PC-9 (cell line): ENCODE measurements at places on chromosomes 4 and X. TPM values are rescaled to one million over a fixed set of nuclear protein-coding genes. Genes with fewer than 3 reads are reported as not detected.
A peak's percentile ranks its signal among the peaks of the same experiment; 100 is the strongest.

Gene GASK1B
- total RNA-seq = 2.8 and 4.1 TPM in 2 replicates

DNA sequence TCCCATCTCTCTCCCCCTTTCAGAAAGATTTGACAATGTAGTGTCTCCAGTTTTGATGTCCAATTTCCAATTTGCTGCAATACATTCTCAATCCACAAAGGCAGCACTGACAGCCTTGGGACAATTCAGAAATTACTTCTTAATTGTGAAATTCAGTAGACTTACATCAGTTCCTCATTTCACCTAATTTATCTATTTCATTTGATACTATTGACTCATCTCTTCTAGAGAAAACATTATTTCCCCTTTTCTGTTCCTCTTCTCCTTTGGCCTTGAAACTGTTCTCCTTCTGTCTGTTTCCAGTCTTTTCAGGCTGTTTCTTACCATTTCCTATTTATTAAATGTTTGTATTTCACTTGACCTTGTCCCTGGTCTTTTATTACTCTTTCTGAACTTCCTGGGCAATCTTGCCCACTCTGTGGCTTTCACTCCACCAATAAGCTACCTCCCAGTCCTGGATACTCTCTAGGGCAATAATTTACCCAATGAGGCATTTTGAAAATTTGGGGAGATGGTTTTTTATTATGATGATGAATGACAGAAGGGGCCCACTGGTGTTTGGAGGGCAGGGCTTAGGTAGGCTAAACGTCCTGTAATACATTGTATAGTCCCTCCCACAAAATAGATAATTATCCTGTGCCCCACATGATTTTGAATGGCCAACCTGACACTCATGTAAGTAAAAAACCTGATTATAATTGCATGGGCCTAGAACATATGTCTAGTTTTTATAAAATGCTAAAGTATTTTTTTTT is 498.0 kb upstream of the BOD1L1 start:
- DNase-seq = no peak
- no peak overlapping the region for H3K4me3 ChIP-seq
- H3K36me3 ChIP-seq = no peaks in the 10 kb centered on the region
- H3K27me3 ChIP-seq = no peaks in the 10 kb centered on the region
- H3K4me1 ChIP-seq = no peaks in the 10 kb centered on the region

Gene TEC
- total RNA-seq = 6.2 and 6.6 TPM in 2 replicates

Gene ANTXR2
- 2.0 and 3.0 TPM in 2 replicates for total RNA-seq

Gene COL25A1
- total RNA-seq = not detected in 2 replicates

- H3K27ac ChIP-seq = no peak overlapping the region
- H3K4me1 ChIP-seq = no peaks in the 10 kb centered on the region
- H3K36me3 ChIP-seq = no peaks in the 10 kb centered on the region
Observed at GRCh38 chrX:10495677-10496076, 124.7 kb downstream of the MID1 start.

DNA sequence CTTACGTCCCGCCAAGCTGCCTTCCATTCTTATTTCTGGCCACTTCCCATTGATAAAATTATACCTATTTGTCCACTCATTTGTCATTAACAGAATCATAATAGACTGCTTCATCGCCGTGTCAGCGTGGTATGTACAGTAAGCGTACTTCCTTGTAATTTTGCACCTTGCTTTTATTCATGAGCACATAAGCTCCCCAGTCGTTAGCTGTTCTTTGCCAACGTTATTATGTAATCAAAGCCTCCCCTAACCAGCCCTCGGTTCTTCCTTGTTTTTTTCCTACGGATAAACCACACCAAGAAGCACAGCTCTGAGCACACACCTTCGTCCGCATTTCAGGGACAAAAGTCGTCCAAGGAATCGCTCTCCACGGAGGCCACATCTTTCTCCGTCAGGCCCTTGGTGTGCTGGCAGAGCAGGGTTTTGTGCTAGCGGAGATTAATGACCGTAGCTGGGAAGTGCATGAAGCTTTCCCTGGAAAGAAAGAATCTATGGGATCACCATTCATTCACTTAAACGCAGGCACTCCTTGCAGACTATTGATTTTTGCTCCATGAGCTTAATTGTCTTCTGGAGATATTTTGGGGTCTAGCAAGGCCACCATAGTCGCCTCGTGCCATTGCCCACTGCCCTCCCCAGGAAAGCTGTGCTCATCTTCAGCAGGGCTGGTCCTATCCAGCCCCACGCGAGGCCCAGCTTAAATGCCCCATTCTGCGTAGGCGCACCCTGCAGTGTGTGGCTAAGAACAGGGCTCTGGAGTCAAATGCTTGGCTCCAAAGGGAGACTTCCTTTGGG is 200.9 kb upstream of the PSAPL1 start:
- no peak for DNase-seq
- H3K27ac ChIP-seq = no peak overlapping the region
- H3K4me3 ChIP-seq = no peak overlapping the region
- no peaks in the 10 kb centered on the region for H3K36me3 ChIP-seq

- H3K4me1 ChIP-seq = no peaks in the 10 kb centered on the region
- no peaks in the 10 kb centered on the region for H3K36me3 ChIP-seq
- no peak overlapping the region for H3K4me3 ChIP-seq
Observed at GRCh38 chr4:66972087-66972486, 573.2 kb downstream of the CENPC start.

Gene KIF4A
- total RNA-seq = 36.7 and 52.9 TPM in 2 replicates

GRCh38 chrX:154372612-154373022 is 1.8 kb downstream of the FLNA start:
- H3K4me3 ChIP-seq = no peak overlapping the region
- no peaks in the 10 kb centered on the region; the same call in 1 of the 2 replicates for H3K4me1 ChIP-seq
- H3K27me3 ChIP-seq = no peaks in the 10 kb centered on the region
- no peak for DNase-seq
- no peaks in the 10 kb centered on the region for H3K36me3 ChIP-seq
- no peak overlapping the region for H3K27ac ChIP-seq

Gene CBR4
- total RNA-seq = 28.9 and 35.7 TPM in 2 replicates

Gene CCKAR
- total RNA-seq = not detected in 2 replicates

DNA sequence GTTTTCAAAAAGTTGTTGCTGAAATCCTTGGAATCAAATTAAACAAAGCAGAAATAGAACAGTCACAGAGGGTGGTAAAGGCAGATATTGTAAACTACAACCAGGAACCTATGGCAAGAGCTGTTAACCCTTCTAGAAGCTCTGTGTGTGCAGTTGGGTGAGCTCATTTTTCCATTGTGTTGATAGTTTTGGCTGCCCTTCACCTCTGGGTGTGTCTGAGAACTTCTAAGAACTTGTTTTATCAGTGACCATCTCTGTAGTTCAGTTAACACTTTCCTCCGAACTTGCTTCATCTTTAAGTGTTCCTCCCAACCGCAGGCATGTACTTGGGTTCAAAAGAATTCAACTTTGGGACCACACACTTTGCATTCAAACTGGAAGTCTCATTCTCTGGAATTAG is 32.7 kb downstream of the RBMX start:
- DNase-seq = no peak
- H3K4me1 ChIP-seq = no peaks in the 10 kb centered on the region
- peaks cover 24% of the 10 kb centered on the region; the same call in 1 of the 2 replicates for H3K36me3 ChIP-seq

DNA sequence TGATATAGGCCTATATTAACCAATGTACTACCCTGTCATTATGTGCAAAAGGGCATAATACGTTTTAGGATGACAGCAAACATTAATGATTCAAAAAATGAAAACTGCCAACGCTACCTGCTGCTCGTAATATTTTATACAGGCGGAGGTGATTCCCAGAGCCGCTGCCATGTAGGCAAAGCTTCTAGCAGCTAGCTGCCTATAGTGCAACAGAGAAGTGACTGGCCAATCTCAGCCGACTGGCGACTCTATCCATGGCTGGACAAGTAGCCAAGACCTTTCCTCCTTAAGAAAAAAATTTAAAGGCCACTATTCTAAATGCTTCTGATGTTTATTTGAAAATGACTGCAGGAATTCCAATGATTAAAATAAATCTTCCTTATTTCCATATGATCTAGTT is 1.9 kb downstream of the PPARGC1A start:
- H3K4me3 ChIP-seq = no peak overlapping the region
- no peak for DNase-seq

- no peak for DNase-seq
- no peaks in the 10 kb centered on the region for H3K4me1 ChIP-seq
- no peaks in the 10 kb centered on the region; the same call in 1 of the 2 replicates for H3K36me3 ChIP-seq
- no peak overlapping the region for H3K4me3 ChIP-seq
Observed at GRCh38 chrX:15404401-15405096, 20.3 kb upstream of the VEGFD start.

DNA sequence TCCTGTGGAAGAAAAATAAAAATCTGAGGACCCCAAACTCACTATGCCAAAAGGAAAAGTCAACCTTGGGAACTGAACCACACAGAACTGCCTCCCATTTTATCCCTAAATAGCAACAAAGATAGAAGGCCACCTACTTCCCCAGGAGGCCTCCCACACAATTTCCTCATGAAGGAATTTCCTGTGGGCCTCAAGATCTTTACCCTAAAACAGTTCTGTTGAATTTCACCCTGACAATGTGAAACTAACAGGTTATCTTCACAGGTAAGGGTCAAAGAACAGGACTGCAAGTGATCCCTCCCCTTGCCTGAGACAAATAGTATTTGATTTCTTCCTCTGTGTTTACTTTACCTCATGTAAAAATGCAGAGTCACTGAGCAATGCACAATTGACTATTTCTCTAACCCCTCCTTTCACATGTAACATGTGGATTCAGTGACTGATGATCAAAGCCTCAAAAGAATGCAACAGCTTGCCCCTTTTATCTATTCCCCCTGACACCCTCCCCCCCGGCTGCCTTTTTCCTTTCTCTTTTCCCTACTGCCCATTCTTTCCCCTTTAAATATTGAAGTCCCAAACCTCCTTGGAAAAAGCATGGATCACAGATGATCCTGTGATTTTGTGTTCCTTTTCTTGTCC is 33.3 kb downstream of the MEPE start:
- peaks cover 18% of the 10 kb centered on the region for H3K4me1 ChIP-seq
- H3K36me3 ChIP-seq = no peaks in the 10 kb centered on the region
- no peak overlapping the region for H3K4me3 ChIP-seq
- peak; percentile 1 for DNase-seq

GRCh38 chrX:17535229-17535628 is 160.2 kb downstream of the NHS start:
- H3K27me3 ChIP-seq = no peaks in the 10 kb centered on the region
- no peaks in the 10 kb centered on the region for H3K4me1 ChIP-seq
- no peaks in the 10 kb centered on the region for H3K36me3 ChIP-seq
- H3K4me3 ChIP-seq = no peak overlapping the region
- no peak for DNase-seq
- H3K27ac ChIP-seq = no peak overlapping the region

DNA sequence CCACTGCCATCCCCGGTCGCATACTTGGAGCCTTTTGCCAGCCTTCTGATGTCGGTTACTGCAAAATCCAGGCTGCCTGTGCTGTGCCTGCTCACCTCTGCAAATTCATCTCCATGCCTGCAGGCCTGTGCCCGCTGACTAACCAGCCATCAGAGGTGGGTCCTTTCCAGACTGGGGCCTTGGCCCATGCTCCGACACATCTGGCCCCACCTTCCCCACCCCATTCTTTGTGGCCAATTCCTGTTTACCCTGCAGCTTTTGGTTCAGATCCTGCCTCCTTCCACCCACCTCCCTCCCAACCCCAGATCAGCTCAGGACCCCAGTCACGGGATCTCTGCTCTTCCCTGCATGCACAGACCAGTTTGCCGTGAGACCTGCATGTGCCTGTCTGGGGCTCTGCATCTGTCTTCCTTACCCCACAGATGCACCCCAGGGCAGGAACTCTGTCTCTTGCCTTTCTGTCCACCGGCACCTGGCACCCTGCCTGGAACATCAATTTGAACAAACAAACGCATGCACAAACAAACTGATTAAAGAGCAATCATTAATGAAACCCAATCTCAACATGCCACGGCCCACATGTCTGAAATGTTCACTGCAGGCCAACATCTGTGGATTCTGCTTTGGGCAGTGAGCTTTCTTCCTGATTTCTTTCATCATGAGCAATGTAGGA is 112.8 kb upstream of the PSAPL1 start:
- no peaks in the 10 kb centered on the region for H3K4me1 ChIP-seq
- no peaks in the 10 kb centered on the region for H3K36me3 ChIP-seq
- no peak overlapping the region for H3K4me3 ChIP-seq
- no peaks in the 10 kb centered on the region for H3K27me3 ChIP-seq
- no peak for DNase-seq

Gene RNF150
- total RNA-seq = 0.15 and 0.75 TPM in 2 replicates

DNA sequence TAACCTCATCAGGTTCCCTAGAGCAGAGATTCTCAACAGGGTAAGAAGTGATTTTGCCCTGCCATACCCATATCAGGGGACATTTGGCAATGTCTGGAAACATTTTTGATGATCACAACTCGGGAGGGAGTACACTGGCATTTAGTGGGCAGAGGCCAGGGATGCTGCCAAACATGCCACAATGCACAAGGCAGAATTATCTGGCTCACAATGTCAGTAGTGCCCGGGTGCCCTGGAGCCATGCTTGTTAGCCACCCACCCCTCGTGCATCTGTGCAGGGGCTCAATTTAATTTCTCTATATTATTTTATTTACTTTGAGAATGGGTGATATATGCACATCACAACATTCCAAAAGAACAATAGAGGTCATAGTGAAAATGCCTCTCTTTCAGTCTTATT is 82.0 kb upstream of the DHX15 start:
- H3K27me3 ChIP-seq = no peaks in the 10 kb centered on the region
- no peak for DNase-seq
- no peaks in the 10 kb centered on the region for H3K4me1 ChIP-seq
- H3K36me3 ChIP-seq = no peaks in the 10 kb centered on the region
- no peak overlapping the region for H3K27ac ChIP-seq

DNA sequence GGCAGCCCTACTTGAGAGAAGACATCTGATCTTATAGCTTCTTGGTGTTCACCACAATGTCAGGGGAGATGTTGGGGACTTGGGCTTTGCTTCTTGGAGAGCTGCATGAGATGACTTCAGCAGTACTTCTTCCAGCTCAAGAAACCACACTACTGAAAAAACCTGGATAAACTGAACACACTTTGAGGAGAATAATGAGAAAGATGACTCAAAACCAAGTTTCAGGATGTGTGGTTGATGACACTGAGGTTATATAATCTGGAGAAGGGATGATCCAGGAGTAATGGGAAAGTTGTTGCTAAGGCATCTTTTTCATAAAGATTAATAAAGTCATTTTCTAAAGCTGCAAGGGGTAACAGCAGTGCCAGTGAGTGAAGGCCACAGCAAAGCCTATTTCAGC is 58.4 kb upstream of the PNPLA4 start:
- DNase-seq = no peak
- peaks cover 25% of the 10 kb centered on the region for H3K4me1 ChIP-seq
- H3K27me3 ChIP-seq = no peaks in the 10 kb centered on the region

- H3K36me3 ChIP-seq = no peaks in the 10 kb centered on the region
- peaks cover 55% of the 10 kb centered on the region for H3K4me1 ChIP-seq
- DNase-seq = no peak
- H3K4me3 ChIP-seq = peak overlapping the region; percentile 78
Observed at GRCh38 chr4:48340276-48340964, 909 bp upstream of the SLAIN2 start.

- H3K4me3 ChIP-seq = no peak overlapping the region
- H3K36me3 ChIP-seq = no peaks in the 10 kb centered on the region
- no peaks in the 10 kb centered on the region for H3K27me3 ChIP-seq
- no peak overlapping the region for H3K27ac ChIP-seq
- H3K4me1 ChIP-seq = no peaks in the 10 kb centered on the region
Observed at GRCh38 chr4:27985522-27985921, 1124.9 kb downstream of the STIM2 start.

- no peak overlapping the region for H3K27ac ChIP-seq
- peaks cover 27% of the 10 kb centered on the region for H3K4me1 ChIP-seq
- no peak overlapping the region for H3K4me3 ChIP-seq
- H3K36me3 ChIP-seq = peaks cover 34% of the 10 kb centered on the region
- no peak for DNase-seq
Observed at GRCh38 chr4:41364876-41365275, 108.1 kb downstream of the UCHL1 start.

GRCh38 chr4:54539500-54540029 is 118.2 kb upstream of the KIT start:
- no peak overlapping the region for H3K27ac ChIP-seq
- no peak for DNase-seq
- no peaks in the 10 kb centered on the region for H3K36me3 ChIP-seq
- H3K4me1 ChIP-seq = no peaks in the 10 kb centered on the region
